Astrocyte of the spinal cord (primary cell): ENCODE measurements at places on chromosomes 13 and 19.

GRCh38 chr13:50459046-50459445 lies 384.4 kb downstream of the DLEU7 start:
- no peak for DNase-seq

DNA sequence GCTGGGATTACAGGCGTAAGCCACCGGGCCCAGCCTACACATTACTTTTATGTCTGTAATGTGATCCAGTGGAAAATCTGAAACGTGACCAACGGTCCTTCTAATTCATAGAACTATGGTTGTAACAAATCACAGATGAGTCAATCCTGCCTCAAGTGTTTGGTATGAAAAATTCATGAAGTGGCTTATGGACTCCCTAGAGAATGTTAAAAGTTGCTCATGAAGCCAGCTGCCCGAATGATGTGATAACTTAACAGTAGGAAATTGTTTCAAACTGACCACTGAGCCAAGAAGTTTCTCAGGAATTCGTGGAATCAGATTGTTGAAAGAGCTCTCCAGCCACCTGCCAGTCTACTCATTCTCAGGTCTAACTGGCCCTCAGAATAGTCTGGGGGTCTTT lies 59.4 kb upstream of the FARP1 start:
- DNase-seq = peak; percentile 91

DNA sequence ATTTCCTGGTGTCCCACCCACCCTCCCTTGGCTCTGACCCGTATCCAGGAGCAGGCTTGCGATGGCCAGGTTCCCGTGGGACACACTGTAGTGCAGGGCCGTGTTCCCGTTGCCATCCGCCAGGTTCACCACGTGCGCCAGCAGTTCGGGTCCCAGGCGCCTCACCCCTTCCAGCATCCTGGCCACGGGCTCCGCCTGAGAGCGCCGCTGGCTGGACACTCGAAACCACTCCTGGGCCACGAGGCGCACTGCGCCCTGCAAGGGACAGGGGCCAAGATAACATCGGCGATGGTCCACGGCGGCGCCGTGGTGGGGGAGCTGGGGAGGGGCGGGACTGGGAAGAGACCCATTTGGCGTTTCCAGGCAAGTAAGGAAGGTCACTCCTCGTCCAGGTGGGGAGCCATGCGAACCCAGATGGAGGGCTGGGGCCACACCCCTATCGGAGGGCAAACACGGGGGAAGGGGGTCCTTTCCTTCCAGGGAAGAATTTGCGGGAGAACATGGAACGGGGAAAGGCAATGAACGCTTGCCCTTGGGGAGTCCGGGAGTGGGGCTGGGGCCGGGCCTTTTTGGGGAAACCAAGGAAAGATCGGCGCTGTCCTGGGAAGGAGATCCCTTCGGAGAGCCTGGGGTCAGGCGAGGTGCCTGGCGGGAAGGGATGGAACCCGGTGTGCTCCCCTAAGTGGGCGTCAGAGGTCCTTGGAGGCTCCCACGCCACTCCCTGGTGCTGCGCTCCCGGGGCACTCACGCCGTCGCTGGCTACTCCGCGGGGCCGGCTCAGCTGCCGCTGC lies 9.9 kb downstream of the KANK3 start:
- no peak for DNase-seq

GRCh38 chr19:38781058-38781457 lies 7.7 kb upstream of the LGALS7 start:
- DNase-seq = no peak

- DNase-seq = no peak
These were observed 38.8 kb downstream of the CHST8 start for GRCh38 chr19:33660410-33661124.

- DNase-seq = no peak
These were observed 7.3 kb downstream of the IFNL3 start for GRCh38 chr19:39237200-39238184.

GRCh38 chr19:11180346-11180745 lies 17.0 kb downstream of the KANK2 start:
- no peak for DNase-seq

DNA sequence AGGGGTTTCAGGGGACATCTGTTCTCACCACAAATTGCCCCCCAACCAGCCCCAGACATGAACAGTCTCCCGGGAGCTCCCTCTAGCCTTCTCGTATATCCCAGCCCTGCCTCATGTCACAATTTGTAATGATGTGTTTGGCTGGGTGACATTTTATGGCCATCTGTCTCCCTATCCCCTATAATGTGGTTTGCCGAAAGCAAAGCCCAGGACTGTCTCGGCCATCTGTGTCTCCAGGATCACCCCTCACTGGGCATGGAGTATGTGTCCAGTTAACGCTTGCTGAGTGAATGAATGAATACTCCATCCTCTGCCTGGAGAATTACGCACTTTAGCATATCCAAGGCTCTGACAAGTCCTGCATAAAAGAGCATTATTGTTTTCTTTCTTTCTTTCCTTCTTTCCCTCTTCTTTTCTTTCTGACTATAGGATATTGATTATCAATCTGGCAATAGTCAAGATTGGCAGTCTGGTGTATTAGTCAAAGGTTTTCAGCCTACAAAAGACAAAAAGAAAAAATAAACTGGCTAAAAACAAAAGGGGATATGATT lies 15.1 kb downstream of the HPN start:
- DNase-seq = no peak

DNA sequence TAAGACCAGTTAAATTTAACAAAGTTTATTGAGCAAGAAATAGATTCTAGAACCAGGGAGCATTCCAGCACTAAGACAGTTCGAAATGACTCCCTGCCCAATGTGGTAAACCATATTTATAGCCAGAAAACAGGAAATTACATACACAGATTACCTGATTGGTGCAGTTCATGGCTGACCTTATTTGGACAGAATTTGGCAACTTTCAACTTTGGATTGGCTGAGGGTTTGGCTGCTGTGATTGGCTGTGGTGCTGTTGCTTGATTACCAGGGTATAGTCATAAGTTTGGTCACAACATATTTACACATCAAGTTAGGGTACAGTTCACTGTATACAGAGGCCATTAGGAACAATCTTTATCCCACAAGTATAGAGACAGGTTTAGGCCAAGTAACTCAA lies 984.8 kb upstream of the MIR17HG start:
- no peak for DNase-seq
